ENCODE measurements at places on chromosomes 5 and 9.
A peak's percentile ranks its signal among the peaks of the same experiment; 100 is the strongest.

GRCh38 chr5:76450054-76450453 lies 47.0 kb downstream of the IQGAP2 start:
- H3K4me3 ChIP-seq: no peak overlapping the region
- H3K27ac ChIP-seq: peak overlapping the region; percentile 28
- no peak for DNase-seq
- no peaks in the 10 kb centered on the region for H3K27me3 ChIP-seq

GRCh38 chr5:74279244-74279643 lies 361.3 kb downstream of the ENC1 start:
- H3K4me3 ChIP-seq: no peak overlapping the region
- H3K4me1 ChIP-seq: no peaks in the 10 kb centered on the region
- no peak overlapping the region for H3K27ac ChIP-seq
- peaks cover 11% of the 10 kb centered on the region for H3K27me3 ChIP-seq

GRCh38 chr9:133342570-133342969 lies 5.4 kb downstream of the MED22 start:
- no peak overlapping the region for H3K4me3 ChIP-seq
- no peaks in the 10 kb centered on the region for H3K27me3 ChIP-seq
- H3K27ac ChIP-seq: no peak overlapping the region
- DNase-seq: no peak

GRCh38 chr9:128225770-128226411 lies 22.7 kb downstream of the DNM1 start:
- H3K4me1 ChIP-seq: no peaks in the 10 kb centered on the region
- H3K27me3 ChIP-seq: no peaks in the 10 kb centered on the region
- no peak overlapping the region for H3K27ac ChIP-seq
- DNase-seq: no peak
- H3K4me3 ChIP-seq: no peak overlapping the region

DNA sequence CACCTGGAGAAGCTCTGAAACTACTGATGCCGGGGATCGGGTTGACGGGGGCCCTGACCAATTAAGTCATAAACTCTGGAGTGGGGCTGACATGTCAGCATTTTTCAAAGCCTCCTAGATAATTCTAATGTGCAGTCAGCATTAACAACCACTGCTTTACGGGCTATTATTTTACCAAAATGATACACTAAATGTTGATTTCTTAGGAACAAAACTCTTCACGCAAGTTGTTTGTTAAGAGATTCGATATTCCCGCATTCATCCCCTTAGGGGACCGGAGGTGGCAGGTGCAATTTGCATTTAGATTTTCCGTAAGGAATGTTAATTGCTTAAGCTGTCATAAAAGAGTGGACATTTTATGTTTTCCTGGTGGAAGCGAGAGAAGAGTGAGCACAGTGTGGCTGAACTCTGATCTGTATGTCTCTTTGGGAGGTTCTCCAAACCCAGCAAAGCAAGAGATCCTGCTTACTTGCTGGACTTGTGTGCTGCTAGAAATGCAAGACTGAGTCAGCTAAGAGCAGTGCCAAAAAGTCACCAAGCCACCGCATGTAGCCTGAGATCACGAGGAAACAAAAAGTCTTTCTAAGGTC lies 77.6 kb downstream of the UGCG start:
- H3K4me3 ChIP-seq: no peak overlapping the region
- H3K36me3 ChIP-seq: no peaks in the 10 kb centered on the region
- no peak overlapping the region for H3K27ac ChIP-seq

GRCh38 chr5:126965061-126965475 lies 65.3 kb downstream of the MARCHF3 start:
- no peaks in the 10 kb centered on the region for H3K27me3 ChIP-seq
- DNase-seq: no peak
- no peak overlapping the region for H3K27ac ChIP-seq

- no peak overlapping the region for H3K4me3 ChIP-seq
- peaks cover 7% of the 10 kb centered on the region for H3K4me1 ChIP-seq
- H3K27me3 ChIP-seq: no peaks in the 10 kb centered on the region
- H3K36me3 ChIP-seq: no peaks in the 10 kb centered on the region
- no peak for DNase-seq
- no peak overlapping the region for H3K27ac ChIP-seq
Observed at GRCh38 chr5:40233268-40233667, 446.4 kb upstream of the PTGER4 start.

DNA sequence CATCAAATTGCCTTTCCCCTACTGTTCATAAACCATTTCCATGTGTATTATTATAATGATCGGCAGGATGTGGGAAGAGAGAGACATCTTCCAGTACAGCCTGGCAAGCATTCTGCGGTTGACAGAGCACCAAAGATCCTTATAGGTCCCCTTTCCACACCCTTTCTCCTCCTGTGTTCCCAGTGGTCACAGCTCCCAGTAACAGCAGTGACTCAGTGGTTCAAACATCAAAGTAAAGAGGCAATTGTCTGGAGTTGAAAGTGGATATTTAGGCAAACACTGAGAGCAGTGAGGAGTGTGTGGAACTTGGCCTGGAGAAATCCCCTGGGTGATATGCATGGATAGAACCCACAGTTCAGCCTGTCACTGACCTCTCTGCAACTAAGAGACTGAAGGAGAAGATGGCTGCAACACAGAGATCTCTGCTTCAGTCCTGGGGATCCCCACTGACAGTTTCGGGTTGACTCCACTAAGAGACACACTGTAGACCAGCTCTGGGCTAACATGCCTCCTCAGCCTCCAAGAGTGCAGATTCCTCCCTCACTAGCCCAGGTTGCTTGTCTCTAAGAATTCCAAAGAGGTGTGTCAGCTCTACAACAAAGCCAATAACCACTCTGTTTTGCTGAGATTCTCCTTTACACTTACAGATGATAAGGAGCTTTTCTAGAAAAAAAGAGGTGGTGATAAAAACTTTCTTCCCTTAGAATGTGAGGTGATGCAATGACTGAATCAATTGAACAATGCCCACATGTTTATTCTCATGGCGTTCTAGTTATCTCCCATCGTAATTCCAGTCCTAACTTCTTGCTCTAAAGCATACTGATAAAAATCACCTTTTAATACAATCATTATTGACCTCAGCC lies 94.4 kb upstream of the IL6ST start:
- no peaks in the 10 kb centered on the region for H3K36me3 ChIP-seq
- peaks cover 65% of the 10 kb centered on the region for H3K4me1 ChIP-seq
- peak; percentile 76 for DNase-seq
- no peak overlapping the region for H3K4me3 ChIP-seq
- H3K27ac ChIP-seq: peak overlapping the region; percentile 86
- no peaks in the 10 kb centered on the region for H3K27me3 ChIP-seq

- peak; percentile 63 for DNase-seq
- H3K36me3 ChIP-seq: no peaks in the 10 kb centered on the region
- peaks cover 37% of the 10 kb centered on the region for H3K4me1 ChIP-seq
- no peak overlapping the region for H3K27ac ChIP-seq
- no peaks in the 10 kb centered on the region for H3K27me3 ChIP-seq
Observed at GRCh38 chr5:16550316-16550952, 66.4 kb downstream of the RETREG1 start.

GRCh38 chr5:67292201-67292940 lies 95.8 kb upstream of the CD180 start:
- H3K36me3 ChIP-seq: no peaks in the 10 kb centered on the region
- no peak overlapping the region for H3K4me3 ChIP-seq
- H3K27me3 ChIP-seq: no peaks in the 10 kb centered on the region
- no peak for DNase-seq
- no peak overlapping the region for H3K27ac ChIP-seq

DNA sequence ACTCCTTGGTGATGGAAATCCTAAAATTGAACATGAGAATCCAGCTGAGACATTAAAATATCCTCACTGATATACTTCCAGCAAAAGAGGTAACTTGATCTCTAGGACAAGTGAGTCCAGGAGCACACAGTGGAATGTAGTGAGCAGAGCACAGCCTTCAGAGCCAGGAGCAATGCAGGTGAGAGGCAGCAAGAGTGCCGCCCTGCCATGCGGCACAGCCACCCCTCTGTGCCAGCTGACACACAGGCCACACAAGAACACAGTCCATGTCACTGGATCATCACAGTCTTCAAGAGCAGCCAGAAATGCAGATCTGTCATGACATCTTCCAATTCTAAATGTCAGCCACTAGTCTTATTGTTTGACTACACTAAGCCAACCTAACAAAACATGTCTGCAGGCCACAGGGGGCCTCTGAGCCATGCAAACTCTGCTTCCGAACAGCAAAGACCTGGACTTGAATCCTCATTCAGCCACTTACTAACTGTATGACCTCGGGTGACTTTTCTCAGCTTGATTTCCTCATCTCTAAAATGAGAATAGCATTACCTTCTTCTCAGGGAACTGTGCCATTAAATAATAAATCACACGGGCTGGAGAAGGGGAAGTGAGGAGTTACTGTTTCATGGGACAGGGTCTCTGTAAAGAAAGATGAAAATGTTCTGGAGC lies 47.0 kb downstream of the CCDC125 start:
- H3K4me3 ChIP-seq: no peak overlapping the region
- H3K27me3 ChIP-seq: no peaks in the 10 kb centered on the region
- H3K4me1 ChIP-seq: peaks cover 3% of the 10 kb centered on the region
- H3K27ac ChIP-seq: no peak overlapping the region

GRCh38 chr5:35145691-35146317 lies 84.5 kb downstream of the PRLR start:
- H3K4me3 ChIP-seq: no peak overlapping the region
- no peaks in the 10 kb centered on the region for H3K36me3 ChIP-seq
- DNase-seq: no peak

- peak; percentile 66 for DNase-seq
- peaks cover 18% of the 10 kb centered on the region for H3K4me1 ChIP-seq
- no peak overlapping the region for H3K27ac ChIP-seq
- H3K4me3 ChIP-seq: no peak overlapping the region
- H3K36me3 ChIP-seq: no peaks in the 10 kb centered on the region
Observed at GRCh38 chr5:143826951-143827444, 15.0 kb downstream of the HMHB1 start.

- peaks cover 19% of the 10 kb centered on the region for H3K27me3 ChIP-seq
- H3K4me3 ChIP-seq: no peak overlapping the region
- no peak overlapping the region for H3K27ac ChIP-seq
- peaks cover 9% of the 10 kb centered on the region for H3K4me1 ChIP-seq
- no peaks in the 10 kb centered on the region for H3K36me3 ChIP-seq
Observed at GRCh38 chr9:68560071-68560844, 19.6 kb upstream of the TMEM252 start.

DNA sequence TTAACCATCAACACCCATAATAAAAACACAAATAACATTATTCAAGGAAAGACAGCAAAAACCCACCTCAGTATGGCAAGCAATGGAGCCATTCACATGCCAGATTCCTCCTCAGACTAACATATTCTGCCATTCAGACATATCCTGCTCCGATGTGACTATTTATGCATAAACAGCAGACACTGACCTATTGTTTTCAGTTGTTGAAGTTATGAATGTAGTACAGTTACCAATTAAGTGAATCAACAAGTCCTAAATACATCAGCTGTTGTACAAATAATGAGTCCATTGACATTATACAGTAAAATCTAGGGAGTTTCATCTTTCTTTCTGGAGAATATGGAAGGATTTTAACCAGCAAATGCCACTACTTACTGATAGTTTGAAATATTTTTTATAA lies 131.7 kb downstream of the DENND1A start:
- no peaks in the 10 kb centered on the region for H3K27me3 ChIP-seq
- no peaks in the 10 kb centered on the region for H3K36me3 ChIP-seq
- H3K4me1 ChIP-seq: peaks cover 9% of the 10 kb centered on the region

GRCh38 chr9:7360513-7360912 lies 439.1 kb downstream of the DMAC1 start:
- H3K36me3 ChIP-seq: no peaks in the 10 kb centered on the region
- H3K27ac ChIP-seq: no peak overlapping the region
- no peaks in the 10 kb centered on the region for H3K4me1 ChIP-seq
- DNase-seq: peak; percentile 4
- H3K27me3 ChIP-seq: peaks cover 19% of the 10 kb centered on the region
- H3K4me3 ChIP-seq: no peak overlapping the region

DNA sequence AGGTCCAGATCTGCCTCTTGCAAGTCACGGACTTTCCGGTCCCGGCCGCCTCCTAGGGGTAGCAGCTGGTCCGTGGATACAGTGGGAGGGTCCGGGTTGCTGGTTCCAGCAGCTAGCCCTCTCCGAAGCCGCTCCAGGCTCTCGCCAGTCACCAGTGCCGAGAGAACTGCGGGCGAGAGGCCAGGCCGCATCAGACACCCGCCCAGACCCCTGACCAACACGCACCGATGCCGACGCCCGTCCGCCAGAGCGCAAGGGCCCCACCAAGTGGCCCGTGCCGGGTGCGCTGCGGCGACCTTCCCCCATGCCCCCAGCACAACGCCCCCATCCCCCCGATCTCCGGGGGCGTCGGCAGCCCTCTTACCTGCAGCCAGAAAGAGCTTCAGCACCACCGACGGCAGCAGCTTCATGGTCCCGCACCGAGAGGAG lies 470 bp downstream of the HBEGF start:
- H3K36me3 ChIP-seq: peaks cover 24% of the 10 kb centered on the region
- peaks cover 47% of the 10 kb centered on the region for H3K4me1 ChIP-seq
- DNase-seq: peak; percentile 64
- no peak overlapping the region for H3K27ac ChIP-seq
- peaks cover 2% of the 10 kb centered on the region for H3K27me3 ChIP-seq

GRCh38 chr9:134834217-134834956 lies 46.2 kb upstream of the FCN2 start:
- no peak for DNase-seq
- H3K36me3 ChIP-seq: no peaks in the 10 kb centered on the region
- no peaks in the 10 kb centered on the region for H3K27me3 ChIP-seq

DNA sequence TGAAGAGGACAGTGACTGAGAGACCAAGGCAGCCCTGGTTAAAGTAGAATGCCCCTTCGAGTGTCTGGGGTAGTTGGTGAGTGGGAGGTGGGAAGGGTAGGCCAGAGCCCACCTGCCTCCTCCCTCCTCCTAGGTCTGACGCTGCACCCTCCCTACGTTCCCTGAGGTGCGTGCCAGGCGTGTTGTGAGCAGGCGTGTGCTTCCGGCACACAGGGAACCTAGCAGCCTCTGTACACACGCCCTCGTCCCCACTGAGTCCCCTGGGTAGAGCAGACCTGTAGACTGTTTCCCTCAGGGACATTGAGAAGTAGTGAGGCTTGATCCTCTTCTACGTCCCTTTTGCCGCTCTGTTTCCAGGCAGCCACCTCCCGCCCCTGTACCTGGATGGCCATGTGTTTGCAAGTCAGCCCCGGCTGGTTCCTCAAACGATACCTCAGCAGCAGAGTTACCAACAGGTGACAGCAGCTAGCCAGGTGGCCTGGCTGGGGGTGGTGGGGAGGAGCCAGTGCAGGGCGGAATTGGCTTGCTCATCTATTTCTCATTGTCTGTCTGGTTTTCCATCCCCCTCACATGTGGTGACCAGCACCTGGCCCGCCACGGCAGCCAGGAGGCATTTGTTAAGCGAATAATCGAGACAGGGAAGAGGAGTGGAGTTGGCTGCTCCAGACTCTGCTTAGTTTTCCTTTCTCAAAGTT lies 16.8 kb upstream of the POMT1 start:
- H3K36me3 ChIP-seq: peaks cover 71% of the 10 kb centered on the region
- H3K4me1 ChIP-seq: no peaks in the 10 kb centered on the region
- no peak overlapping the region for H3K27ac ChIP-seq
- no peak for DNase-seq

GRCh38 chr5:132009706-132010405 lies 1.6 kb downstream of the ACSL6 start:
- no peaks in the 10 kb centered on the region for H3K36me3 ChIP-seq
- no peak overlapping the region for H3K27ac ChIP-seq
- H3K4me3 ChIP-seq: peak overlapping the region; percentile 68

Measured in activated CD4-positive, alpha-beta T cell treated with anti-CD3 and anti-CD28 coated beads for 36 hours (primary cell).